HT1080 (cell line): ENCODE measurements at places on chromosomes 16 and 17.

GRCh38 chr16:56408379-56409098 is 16.8 kb downstream of the AMFR start:
- no peak for DNase-seq

DNA sequence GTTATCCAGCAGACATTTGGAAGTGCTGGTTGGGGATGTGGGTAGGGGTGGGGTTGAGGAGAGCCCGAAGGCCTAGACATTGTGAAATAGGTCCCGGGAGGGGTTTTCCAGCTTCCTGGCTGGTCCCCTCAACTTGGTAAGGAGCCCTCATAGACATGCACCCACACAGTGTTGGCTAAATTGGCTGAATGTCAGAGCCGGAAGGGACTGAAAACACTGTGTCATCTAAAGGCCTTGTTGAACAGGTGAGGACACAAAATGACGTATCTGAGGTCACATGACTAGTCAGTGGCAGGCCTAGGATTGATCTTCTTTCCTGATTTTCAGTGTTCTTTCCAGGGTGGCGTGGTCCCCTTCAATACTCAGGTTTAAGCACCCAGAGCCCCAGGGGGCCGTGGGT is 27.6 kb downstream of the ITGB3 start:
- no peak for DNase-seq

DNA sequence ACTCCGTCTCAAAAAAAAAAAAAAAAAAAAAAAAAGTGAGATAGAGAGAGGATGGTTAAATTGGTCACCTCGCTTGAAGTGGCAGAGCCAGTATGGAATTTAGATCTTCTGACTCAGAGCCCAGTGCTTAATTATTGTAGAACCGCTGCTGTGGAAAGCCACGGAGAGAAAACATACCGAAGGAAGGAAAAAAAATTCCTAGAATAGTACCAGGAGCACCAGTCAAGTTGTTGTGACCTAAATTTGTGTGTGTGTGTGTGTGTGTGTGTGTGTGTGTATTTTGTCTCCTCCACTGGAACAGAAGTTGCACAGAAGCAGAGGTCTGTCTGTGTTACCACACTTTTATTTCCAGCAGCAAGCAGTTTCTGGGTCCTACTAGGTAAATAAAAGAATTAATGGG is 10.6 kb upstream of the NUP85 start:
- peak; percentile 41 for DNase-seq

GRCh38 chr17:51721730-51722129 is 436.8 kb downstream of the CA10 start:
- no peak for DNase-seq

GRCh38 chr16:68985855-68986254 is 119.6 kb upstream of the HAS3 start:
- DNase-seq = peak; percentile 38

GRCh38 chr17:68570526-68570925 is 30.6 kb downstream of the FAM20A start:
- DNase-seq = no peak

GRCh38 chr16:69874271-69874670 is 76.9 kb upstream of the CLEC18A start:
- no peak for DNase-seq

- no peak for DNase-seq
These were observed 5.4 kb downstream of the NQO1 start for GRCh38 chr16:69720822-69721430.

DNA sequence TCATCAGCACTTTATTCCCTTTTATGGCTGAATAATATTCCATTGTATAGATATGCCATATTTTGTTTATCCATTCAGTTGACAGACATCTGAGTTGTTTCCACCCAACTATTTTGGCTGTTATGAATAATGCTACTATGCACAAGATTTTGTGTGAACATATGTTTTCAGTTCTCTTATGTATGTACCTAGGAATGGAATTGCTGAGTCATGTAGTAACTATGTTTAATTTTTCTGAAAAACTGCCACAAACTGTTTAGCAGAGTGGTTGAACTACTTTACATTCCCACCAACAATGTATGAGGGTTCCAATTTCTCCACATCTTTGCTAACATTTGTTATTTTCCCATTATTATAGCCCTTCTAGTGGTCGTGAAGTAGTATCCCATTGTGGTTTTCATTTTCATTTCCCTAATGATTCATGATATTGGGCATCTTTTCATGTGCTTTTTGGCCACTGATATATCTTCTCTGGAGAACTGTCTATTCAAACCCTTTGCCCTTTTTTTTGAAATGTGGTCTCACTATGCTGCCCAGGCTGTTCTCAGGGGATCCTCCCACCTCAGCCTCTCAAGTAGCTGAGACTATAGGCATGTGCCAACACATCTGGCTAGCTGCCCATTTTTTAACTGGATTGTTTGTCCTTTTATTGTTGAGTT is 26.3 kb downstream of the SMURF2 start:
- peak; percentile 64 for DNase-seq

- no peak for DNase-seq
These were observed 38.7 kb upstream of the ZNF750 start for GRCh38 chr17:82878527-82878926.

DNA sequence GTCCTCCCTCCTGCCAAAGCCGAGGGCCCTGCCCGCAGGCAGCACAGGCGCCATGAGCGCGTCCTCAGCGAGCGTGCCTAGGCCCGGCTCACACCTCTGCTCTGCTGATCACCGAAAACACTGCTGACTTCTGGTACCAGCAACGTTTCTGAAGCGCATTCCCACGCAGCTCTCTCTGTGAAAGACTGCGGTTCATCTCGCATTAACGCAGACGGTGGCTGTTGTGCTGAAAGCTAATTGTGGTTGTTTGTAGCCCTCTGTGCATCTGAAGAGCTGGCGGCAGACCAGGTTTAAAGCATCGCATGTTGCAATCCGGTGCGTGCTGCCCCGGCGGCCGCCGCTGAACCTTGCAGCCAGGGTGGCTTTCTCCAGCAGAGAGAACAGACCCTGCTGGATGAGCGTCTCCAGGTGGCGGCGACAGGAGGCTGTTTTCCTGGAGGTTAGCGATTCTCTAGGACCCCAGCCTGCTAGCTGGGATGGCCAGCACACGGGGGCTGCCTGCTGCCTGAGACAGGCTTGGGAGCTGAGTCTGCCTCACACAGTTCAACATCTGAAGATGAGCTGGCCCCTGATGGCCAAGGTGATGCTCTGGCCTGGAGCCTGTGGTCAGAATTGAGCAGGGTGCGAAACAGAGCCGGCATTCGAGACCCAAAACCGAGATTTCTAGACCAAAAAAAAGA is 49.8 kb upstream of the CHMP6 start:
- DNase-seq = no peak

DNA sequence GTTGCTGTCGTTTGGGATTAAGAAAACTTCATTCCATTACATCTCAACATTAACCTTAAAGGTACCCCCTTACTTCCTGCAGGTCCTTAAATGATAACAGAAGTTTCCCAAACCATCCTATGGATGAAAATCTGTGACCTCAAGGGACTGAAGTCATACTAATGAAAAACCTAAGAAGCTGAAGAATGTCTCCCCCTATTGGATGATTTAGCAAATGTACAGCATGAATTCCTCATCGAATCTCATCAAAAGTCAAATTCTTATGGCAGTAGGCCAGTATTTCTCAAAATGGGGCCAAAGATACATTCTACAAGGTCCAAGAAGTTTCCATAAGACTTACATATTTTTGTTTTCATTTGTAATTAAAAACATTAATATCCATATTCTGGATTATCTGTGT is 13.5 kb downstream of the SCO1 start:
- no peak for DNase-seq

- no peak for DNase-seq
These were observed 199.9 kb downstream of the MAF start for GRCh38 chr16:79400462-79401149.

DNA sequence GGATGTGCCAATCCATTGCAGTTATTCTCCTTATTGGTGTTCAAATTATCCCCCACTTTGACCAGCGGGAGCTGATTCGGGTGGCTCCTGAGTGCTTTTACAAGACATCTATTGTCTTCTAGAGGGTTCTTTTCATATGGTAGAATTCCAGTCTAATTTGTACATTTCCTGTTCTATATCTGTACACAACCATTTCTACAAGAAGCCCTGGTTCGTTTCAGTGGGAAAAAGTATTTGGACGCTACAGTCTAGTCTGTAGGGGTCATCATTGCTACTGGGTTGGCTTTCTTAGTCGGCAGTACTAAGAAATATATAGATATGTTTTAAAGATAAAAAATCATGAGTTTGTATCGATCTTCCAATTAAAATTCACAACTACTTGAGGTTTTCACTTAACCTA is 262.6 kb downstream of the MAP2K6 start:
- DNase-seq = peak; percentile 62

- DNase-seq = no peak
These were observed 27.9 kb downstream of the KATNB1 start for GRCh38 chr16:57763285-57764005.

DNA sequence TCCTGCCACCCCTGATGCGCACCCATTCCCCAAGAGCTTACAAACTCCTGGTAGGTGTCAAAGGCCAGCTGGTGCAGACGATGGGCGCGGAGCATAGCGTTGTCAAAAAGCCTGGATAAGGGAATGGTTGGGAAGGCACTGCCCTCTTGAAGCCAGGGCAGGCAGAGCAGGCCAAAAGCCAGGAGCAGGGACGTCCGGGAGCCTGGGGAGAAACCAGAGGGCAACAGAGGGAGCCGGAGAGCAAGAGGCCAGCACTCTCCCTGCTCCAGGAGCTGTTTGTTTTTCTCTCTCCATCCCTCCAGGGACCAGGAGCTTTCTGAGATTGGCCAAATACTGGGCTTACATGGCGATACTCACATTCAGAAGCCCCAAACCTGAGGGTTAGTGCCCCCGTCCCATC is 334 bp downstream of the GH1 start:
- DNase-seq = peak; percentile 23

- DNase-seq = no peak
These were observed 14.5 kb downstream of the RHBDL3 start for GRCh38 chr17:32279891-32280716.

GRCh38 chr17:12731839-12732238 is 57.5 kb upstream of the ARHGAP44 start:
- no peak for DNase-seq

- no peak for DNase-seq
These were observed 4.4 kb upstream of the EIF4A3 start for GRCh38 chr17:80151333-80151732.

GRCh38 chr16:162271-162991 is 3.3 kb upstream of the HBM start:
- DNase-seq = no peak

- no peak for DNase-seq
These were observed 11.8 kb downstream of the HMOX2 start for GRCh38 chr16:4487955-4488498.

DNA sequence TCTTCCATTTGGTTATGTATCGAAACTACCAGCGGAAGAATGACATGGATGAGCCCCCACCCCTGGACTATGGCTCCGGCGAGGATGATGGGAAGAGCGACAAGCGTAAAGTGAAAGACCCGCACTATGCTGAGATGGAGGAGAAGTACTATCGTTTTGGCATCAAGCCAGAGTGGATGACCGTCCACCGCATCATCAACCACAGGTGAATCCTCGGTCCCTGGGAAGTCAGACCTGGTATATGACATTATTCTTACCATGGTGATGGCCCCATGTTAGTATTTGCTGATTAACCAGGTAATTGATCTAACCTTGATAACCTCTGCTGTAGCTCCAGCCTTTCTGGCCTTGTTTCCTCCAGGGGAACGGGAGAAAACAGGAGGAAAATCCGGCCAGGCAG is 8.5 kb downstream of the CHD3 start:
- DNase-seq = no peak

- DNase-seq = no peak
These were observed 6.4 kb downstream of the ZNF207 start for GRCh38 chr17:32356378-32356743.

DNA sequence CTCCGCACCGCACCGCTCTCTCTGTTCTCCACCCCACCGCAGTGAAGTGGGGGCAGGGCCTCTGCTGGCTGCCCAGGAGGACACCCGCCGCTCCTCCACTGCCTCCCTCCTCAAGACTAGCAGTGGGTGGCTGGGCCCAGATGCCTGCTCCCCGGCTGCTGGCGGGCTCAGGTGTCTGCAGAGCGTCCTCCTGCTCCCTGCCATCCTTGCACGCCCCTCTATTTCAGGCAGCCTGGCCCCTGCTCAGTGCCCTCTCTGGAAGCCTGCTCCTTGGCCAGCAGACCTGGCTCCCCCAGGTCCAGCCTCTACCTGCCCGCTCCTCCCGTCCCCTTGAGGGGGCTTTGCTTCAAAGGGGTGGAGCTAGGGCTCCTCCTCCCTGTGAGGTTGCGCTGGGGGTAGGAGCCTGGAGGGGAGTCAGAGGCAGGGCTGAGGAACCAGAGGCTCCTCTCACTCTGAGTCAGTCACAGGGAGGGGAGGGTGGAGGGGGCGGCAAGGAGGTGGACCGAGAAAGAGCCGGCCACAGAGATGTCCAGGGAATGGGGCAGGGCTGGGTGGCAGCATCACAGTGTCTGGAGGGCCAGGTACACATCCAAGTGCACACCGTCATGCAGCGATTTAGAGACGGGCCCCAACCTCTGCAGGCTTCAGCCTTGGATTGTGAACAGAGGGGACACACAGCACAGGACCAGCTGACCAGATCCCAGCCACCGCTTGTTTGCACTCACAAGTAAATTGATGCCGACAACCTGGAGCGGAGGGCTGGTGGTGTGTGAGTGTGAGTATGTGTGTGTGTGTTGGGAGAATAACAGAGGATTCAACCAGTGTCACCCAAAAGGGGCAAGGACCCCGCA is 9.8 kb upstream of the TMEM92 start:
- no peak for DNase-seq

- DNase-seq = peak; percentile 15
These were observed 370.8 kb downstream of the SNX29 start for GRCh38 chr16:12347365-12347764.

DNA sequence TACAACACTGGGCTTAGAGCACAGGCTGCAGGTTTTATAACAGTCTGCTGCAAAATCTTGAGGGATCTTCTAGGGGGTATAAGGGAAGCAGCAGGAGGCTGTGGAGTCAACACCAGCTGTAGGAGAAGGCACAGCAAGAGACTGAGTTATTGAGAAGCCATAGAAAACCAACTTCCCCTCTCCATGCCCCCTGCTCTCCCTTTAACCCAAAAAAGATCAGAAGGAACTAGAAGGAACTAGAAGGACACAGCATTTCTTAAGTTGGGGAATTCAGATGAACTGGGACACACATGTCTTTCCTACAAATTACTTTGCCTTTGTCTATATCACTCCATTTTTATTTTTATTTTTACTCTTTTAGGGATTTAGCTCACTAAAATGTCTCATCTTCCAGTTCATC is 6.2 kb upstream of the CCL18 start:
- no peak for DNase-seq

DNA sequence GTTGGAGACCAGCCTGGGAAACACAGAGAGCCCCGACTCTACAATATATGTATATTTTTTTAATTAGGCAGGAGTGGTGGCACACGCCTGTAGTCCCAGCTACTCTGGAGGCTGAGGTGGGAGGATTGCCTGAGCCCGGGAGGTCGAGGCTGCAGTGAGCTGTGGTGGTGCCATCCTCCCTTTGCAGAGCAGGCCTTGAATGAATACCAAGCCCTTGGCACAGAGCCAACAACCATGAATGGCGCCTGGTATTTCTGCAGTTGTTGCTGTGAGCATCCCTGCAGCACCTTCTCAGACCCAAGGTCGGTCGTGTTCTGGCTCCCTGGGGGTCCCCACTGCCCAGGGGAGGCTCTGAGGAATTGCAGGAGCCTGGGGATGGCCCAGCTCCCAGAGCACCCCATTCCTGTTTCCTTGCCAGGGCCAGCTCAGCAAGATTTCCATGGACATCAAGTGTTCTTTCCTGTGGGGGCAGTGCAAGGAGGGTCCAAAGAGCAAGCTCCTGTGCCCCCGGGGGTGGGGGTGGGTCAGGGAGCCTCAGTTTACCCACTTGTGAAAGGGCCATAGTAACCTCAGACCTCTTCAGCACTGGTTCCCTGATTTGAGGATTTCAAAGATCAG is 25.6 kb upstream of the RMI2 start:
- no peak for DNase-seq

- no peak for DNase-seq
These were observed 208.7 kb downstream of the PRKCA start for GRCh38 chr17:66511135-66511534.
